ENCODE measurements at places on chromosomes 1 and 21.

DNA sequence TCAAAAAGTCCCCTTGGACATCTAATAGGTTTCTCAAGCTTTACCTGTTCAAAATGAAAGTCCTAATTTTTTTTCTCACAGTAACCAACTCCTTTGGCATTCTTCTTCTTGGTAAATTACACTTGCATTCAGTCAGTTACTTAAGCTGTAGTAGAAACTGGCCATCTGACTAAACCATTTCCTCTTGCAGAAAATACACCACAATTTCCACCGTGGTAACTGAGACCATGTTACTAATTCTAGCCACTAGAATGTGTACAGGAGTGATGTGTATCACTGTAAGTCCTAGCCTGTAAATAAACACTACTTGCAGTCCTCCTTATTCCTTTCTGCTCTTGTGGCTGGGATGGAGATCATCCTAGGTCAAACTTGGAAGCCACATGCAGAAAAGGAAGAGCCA, 965.4 kb upstream of the TMPRSS15 start:
- no peak for DNase-seq

DNA sequence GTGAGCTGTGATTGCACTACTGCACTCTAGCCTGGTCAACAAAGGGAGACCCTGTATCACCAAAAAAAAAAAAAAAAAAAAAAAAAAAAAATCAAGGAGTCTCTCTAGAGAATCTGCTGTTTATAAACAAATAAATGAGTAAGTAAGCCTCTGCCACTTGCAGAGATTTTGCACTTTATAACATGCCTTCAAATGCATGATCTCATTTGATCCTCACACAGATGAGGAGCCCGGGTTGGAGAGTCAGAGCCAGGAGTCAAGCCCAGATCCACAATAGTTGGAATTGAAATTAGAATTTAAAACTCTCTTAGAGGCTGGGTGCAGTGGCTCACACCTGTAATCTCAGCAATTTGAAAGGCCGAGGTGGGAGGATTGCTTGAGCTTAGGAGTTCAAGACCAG, 4.0 kb downstream of the PRELP start:
- no peak for DNase-seq

GRCh38 chr1:12184008-12184681, 17.4 kb downstream of the TNFRSF1B start:
- no peak for DNase-seq

DNA sequence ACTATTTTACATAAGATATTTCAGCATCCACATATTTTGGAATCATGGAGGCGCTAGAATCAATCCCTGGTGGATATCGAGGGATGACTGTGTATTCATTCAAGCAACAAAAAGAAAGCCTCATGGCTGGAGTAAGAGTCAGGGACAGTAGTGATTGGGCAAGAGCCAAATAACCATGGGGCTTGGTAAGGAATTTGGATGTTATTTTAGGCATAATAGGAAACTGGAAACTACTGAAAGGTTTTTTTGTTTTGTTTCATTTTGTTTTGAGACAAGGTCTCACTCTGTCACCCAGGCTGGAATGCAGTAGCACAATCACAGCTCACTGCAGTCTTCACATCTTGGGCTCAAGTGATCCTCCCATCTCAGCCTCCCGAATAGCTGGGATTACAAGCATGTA, 33.8 kb upstream of the EYA3 start:
- DNase-seq, result no peak

GRCh38 chr1:240092301-240093119, 827 bp downstream of the FMN2 start:
- DNase-seq, result no peak

DNA sequence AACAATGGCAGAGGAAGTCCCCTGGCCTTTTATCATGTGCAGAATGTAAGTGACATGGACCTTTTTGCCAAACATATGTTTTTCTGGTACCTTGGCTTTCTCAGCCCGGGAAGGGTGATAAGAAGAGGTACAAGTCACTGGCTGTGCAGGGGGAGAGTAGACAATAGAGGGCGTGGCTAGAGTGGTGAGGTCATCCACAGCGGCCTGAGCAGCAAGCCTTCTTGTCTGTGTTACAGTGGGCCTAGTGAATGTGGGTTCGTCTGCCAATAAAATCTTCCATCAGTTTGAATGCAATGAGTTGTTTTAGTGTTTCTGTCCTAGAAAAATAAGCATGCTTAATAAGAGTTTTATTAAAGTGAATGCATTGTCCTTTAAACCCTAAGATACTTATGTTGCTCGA, 59.0 kb upstream of the PGD start:
- DNase-seq, result no peak

GRCh38 chr1:204359474-204360255, at the start of gene PLEKHA6:
TSS of gene PLEKHA6 (minus strand) at chr1:204359929. CDS start at chr1:204273727, 86,202 bp downstream.
- DNase-seq, result peak; percentile 94

GRCh38 chr1:7084232-7084894, 299.1 kb downstream of the CAMTA1 start:
- DNase-seq, result peak; percentile 61

DNA sequence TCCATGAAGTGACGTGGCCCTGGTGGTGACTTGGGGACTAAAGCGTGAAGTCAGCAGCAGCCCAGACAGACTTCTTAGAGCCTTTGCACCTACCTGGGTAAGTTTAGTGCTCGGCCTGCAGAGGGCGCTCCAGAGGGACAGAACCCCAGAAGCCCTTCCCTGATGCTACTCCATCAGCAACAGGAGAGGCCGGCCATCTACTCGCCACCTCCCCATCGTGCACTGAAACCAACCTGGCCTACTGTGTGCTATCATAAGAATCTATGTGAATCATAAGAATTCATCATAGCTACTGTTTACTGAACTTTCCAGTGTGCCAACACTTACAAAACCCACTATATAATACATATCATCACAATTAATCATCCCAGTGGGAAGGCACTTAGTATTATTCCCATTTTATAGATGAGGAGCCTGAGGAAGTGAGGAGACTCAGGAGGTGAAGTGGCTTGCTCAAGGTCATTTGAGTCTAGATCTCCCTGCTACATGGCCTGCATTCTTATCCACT, 7.9 kb upstream of the EDN2 start:
- DNase-seq, result no peak

- no peak for DNase-seq
Measured at GRCh38 chr1:223033658-223034057, 109.4 kb downstream of the TLR5 start.

DNA sequence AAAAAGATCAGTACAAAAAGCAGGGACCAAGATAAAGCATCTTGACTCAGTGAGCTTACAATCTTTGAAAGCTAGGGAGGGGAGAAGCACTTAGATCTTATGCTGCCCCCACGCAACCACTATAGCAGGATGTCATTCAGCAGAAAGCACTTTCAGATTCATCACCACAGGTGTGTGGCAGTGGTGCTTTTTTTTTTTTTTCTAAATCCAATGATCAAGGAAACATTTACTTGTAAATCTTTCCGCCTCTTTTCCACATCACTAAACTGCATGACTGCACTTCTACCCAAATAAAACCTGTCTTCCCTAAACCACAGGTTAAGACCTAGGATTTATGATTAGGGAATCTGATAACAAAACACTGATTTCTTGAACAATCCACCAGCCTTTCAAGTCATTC, 154.8 kb downstream of the SLC45A1 start:
- DNase-seq, result no peak

- no peak for DNase-seq
Measured at GRCh38 chr21:36446301-36446700, 33.6 kb downstream of the CLDN14 start.

DNA sequence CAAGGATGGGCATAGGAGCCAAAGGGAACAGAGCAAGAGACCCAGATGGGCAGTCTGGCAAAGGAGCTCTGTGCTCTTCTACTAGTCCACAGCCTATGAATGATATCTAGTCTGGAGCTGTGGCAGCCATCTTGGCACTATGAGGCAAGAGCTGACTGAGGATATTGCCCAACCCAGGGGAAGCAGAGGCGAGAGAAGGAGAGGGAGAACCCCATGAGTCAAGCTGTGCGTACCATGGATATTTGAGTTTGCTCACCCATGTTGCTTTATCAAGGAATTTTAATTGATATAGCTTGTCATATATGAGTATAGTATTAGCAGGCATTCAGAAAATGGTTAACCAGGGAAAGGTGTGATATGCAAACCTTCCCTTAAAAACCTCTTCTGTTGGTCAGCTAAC, 420.9 kb downstream of the PRDM2 start:
- DNase-seq, result no peak

GRCh38 chr1:224851210-224851847, 78.1 kb upstream of the DNAH14 start:
- DNase-seq, result peak; percentile 5

GRCh38 chr1:32353886-32354570, 8.3 kb downstream of the FAM229A start:
- DNase-seq, result no peak

DNA sequence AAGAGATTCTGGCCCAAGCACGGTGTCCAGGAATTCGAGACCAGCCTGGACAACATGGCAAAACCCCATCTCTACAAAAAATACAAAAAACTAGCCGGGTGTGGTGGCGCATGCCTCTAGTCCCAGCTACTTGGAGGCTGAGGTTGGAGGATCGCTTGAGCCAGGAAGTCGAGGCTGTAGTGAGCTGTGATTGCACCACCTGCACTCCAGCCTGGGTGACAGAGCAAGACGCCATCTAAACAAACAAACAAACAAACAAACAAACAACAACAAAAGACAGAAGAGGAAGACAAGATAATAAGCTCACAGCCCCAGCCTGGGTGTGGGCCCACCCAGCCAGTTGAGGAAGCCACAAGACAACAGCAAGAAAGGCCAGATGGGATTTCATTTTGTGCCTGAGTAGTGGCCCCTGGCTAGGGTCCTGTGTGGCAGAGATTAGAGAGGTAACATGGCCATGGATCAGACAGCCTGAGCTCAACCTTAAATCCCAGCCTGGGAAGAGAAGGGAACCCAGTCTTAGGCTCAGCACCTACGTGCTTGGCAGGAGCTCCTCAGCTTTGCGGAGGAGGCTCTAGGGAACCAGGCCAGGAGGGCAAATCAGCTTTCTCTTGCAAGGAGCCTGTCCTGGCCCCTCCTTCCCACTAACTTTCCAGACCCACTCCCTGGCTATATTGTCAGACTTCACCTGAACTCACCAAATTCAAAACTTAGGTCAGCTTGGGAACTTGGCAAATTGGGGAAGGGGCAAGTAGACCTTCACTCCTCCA, 4.9 kb upstream of the BEST4 start:
- no peak for DNase-seq

DNA sequence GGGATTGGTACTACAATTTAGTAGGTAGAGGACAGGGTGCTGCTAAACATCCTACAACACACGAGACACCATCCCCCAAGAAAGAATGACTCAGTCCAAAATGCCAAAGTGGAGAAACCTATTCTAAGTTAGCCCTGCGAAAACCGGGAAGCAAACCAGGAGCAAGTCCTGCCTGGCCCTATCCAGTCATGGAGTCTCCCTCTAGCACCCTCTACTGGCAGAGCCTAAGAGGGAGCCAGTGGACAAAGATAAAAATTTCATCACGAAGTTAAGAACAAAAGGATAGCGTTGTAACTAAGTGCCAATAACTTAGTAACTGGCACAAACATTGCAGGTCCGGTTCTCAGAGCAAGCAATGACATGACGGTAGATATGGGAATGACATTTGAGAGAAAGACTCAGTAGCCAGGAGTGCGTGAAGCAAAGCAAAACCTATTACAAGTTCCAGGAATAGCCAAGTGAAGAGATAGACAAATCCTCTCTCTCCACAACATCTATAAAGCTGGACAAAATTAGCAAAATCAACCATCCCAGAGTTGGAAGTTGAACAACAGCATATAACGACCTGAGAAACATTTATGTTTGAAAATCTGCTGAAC, 383.5 kb downstream of the OMA1 start:
- DNase-seq, result no peak
